ENCODE measurements at places on chromosomes 7 and 10. TPM values are rescaled to one million over a fixed set of nuclear protein-coding genes. Genes with fewer than 3 reads are reported as not detected.
A peak's percentile ranks its signal among the peaks of the same experiment; 100 is the strongest.

The VSIR gene
- total RNA-seq: 47.1 TPM

The OGDHL gene
- total RNA-seq: not detected

GRCh38 chr7:107694386-107694785 lies 33.8 kb downstream of the SLC26A4 start:
- no peak for DNase-seq
- H3K27me3 ChIP-seq: no peaks in the 10 kb centered on the region
- no peak overlapping the region for H3K4me3 ChIP-seq
- no peak overlapping the region for H3K27ac ChIP-seq
- no peaks in the 10 kb centered on the region for H3K4me1 ChIP-seq

GRCh38 chr10:124657806-124658205 lies 86.4 kb downstream of the FAM53B start:
- H3K36me3 ChIP-seq: no peaks in the 10 kb centered on the region
- no peaks in the 10 kb centered on the region for H3K4me1 ChIP-seq
- DNase-seq: no peak
- H3K4me3 ChIP-seq: no peak overlapping the region
- H3K27me3 ChIP-seq: no peaks in the 10 kb centered on the region
- H3K27ac ChIP-seq: peak overlapping the region; percentile 14

DNA sequence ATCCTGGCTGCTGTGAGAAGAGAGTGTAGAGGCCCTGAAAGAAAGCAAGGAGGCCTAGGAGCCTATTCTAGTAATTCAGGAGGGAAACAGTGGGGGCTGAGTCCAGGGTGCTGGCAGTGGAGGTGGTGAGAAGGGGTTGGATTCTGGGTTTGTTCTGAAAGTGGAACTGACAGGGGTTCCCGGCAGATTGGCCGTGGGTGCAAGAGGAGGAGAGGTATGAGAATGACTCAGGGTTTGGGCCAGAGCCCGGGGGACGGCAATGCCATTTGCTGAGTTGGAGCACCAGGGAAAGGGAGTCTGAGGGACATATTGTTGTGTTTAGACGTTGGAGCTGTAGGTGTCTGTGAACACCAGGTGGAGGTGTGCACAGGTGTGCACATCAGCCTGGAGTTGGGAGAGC lies 38.5 kb downstream of the NPTX2 start:
- no peak overlapping the region for H3K4me3 ChIP-seq
- H3K27ac ChIP-seq: no peak overlapping the region

GRCh38 chr7:37255327-37255944 lies 193.2 kb downstream of the ELMO1 start:
- H3K36me3 ChIP-seq: no peaks in the 10 kb centered on the region
- H3K27me3 ChIP-seq: no peaks in the 10 kb centered on the region
- H3K4me1 ChIP-seq: no peaks in the 10 kb centered on the region
- H3K27ac ChIP-seq: no peak overlapping the region
- no peak overlapping the region for H3K4me3 ChIP-seq

The VKORC1L1 gene
- 21.9 TPM for total RNA-seq

- no peaks in the 10 kb centered on the region for H3K36me3 ChIP-seq
- H3K4me1 ChIP-seq: peaks cover 5% of the 10 kb centered on the region
- H3K4me3 ChIP-seq: no peak overlapping the region
- H3K27ac ChIP-seq: peak overlapping the region; percentile 1
- no peak for DNase-seq
Measured at GRCh38 chr7:18356191-18356645, 139.3 kb upstream of the HDAC9 start.

The SLC29A4 gene
- 1.8 TPM for total RNA-seq

The DNAJC9 gene
- 45.3 TPM for total RNA-seq

- no peak overlapping the region for H3K4me3 ChIP-seq
- no peak for DNase-seq
- H3K27ac ChIP-seq: no peak overlapping the region
- no peaks in the 10 kb centered on the region for H3K27me3 ChIP-seq
- no peaks in the 10 kb centered on the region for H3K4me1 ChIP-seq
Measured at GRCh38 chr10:36023939-36024338, 381.8 kb upstream of the FZD8 start.

DNA sequence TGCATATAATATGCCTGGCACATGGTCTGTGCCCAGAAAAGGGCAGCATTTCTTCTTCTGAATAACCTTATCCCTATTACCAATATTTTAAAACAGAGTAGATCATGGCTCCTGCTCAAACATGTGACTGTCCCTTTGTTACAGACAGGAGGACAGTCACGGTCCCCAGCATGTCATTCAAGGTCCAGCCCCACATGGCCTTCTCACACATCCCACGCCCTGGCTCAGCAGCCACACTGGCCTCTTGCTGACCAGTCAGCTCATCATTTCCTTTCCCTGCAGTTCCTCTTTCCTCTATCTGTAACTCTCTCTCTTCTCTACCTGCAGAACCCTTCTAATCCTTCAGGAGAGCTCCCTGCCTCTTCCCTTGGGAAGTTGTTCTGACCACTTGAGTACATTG lies 167.8 kb downstream of the CHN2 start:
- H3K36me3 ChIP-seq: no peaks in the 10 kb centered on the region
- no peaks in the 10 kb centered on the region for H3K4me1 ChIP-seq
- H3K27me3 ChIP-seq: no peaks in the 10 kb centered on the region
- no peak for DNase-seq

- H3K4me3 ChIP-seq: no peak overlapping the region
- DNase-seq: no peak
- no peaks in the 10 kb centered on the region for H3K36me3 ChIP-seq
- no peaks in the 10 kb centered on the region for H3K4me1 ChIP-seq
- H3K27me3 ChIP-seq: no peaks in the 10 kb centered on the region
- H3K27ac ChIP-seq: no peak overlapping the region
Measured at GRCh38 chr7:44733708-44734481, 14.8 kb upstream of the ZMIZ2 start.

DNA sequence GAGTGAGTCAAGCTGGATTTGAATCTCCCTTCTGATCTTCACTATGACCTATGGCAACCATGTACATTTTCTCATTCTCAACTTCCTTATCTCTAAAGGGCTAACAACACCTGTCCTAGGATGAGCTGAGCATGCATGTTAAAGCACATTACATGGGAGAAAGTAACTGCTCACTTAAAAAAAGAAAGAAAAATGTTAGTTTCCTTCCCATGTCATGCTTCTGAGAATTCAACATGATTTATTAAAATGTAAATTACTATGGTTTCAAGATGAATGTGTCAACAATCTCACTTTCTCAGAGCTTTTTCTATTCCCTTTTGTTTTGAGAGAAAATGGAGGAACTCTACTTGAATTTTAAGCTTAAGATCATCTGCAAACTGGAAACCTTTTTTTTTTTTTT lies 295.3 kb downstream of the SKIDA1 start:
- H3K27me3 ChIP-seq: no peaks in the 10 kb centered on the region
- no peaks in the 10 kb centered on the region for H3K36me3 ChIP-seq
- H3K4me3 ChIP-seq: no peak overlapping the region

- H3K36me3 ChIP-seq: no peaks in the 10 kb centered on the region
- no peak for DNase-seq
- no peaks in the 10 kb centered on the region for H3K27me3 ChIP-seq
- H3K4me1 ChIP-seq: peaks cover 11% of the 10 kb centered on the region
Measured at GRCh38 chr7:1124164-1124563, 35.8 kb downstream of the ZFAND2A start.

The SPAM1 gene
- not detected for total RNA-seq

The ASAH2 gene
- 1.6 TPM for total RNA-seq

- no peak for DNase-seq
- no peaks in the 10 kb centered on the region for H3K36me3 ChIP-seq
- H3K4me1 ChIP-seq: no peaks in the 10 kb centered on the region
- no peaks in the 10 kb centered on the region for H3K27me3 ChIP-seq
- H3K27ac ChIP-seq: no peak overlapping the region
Measured at GRCh38 chr7:96720843-96721242, 11.2 kb upstream of the SEM1 start.

The NPFFR1 gene
- not detected for total RNA-seq

DNA sequence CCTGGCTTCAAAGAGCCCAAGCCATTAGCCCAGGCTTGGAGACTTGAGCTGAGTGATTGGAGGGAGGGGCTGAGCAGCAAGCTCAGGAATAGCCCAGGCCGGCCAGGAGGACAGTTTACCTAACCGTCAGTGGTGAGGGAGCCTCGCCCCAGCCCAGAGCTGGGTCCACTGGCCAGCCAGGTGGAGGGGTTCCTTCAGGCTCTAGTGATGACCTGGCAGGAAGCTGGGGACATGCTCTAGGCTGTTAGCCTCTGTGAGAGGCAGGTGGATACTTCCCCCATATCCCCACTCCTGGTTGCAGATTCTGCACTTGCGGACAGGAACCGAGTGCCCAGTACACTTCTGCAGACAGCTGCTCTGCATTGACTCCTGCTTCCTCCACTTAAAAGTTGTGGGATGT lies 61.2 kb upstream of the ANTXRL start:
- no peak for DNase-seq
- no peaks in the 10 kb centered on the region for H3K27me3 ChIP-seq
- H3K4me1 ChIP-seq: no peaks in the 10 kb centered on the region
- H3K4me3 ChIP-seq: no peak overlapping the region
- H3K27ac ChIP-seq: no peak overlapping the region

- no peak for DNase-seq
- no peaks in the 10 kb centered on the region for H3K4me1 ChIP-seq
- H3K27ac ChIP-seq: no peak overlapping the region
- no peak overlapping the region for H3K4me3 ChIP-seq
- no peaks in the 10 kb centered on the region for H3K36me3 ChIP-seq
Measured at GRCh38 chr10:131086094-131086493, 225.4 kb downstream of the TCERG1L start.

Measured in uterus (tissue), 4 donors.